ENCODE measurements at places on chromosomes 4 and X.
A peak's percentile ranks its signal among the peaks of the same experiment; 100 is the strongest.

DNA sequence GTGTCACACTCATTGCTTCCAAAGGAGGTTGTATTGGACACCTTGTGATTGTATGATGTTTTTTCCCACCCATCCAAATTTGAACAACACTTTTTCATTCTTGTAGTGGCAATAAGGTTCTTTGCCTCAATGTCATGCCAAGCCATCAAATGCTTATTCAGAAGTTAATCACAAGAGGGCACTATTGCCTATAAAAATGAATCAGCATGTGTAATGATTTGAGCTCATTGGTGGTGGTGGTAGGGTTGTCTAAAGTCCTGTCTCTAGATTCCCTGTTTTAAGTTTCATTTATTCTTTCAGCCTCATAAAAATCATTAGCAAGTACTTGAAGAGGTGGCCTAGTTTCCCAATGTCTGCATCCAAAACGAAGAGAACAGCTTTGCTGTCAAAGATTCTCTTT is 37.0 kb downstream of the IRS4 start:
- peak; percentile 36 for DNase-seq

DNA sequence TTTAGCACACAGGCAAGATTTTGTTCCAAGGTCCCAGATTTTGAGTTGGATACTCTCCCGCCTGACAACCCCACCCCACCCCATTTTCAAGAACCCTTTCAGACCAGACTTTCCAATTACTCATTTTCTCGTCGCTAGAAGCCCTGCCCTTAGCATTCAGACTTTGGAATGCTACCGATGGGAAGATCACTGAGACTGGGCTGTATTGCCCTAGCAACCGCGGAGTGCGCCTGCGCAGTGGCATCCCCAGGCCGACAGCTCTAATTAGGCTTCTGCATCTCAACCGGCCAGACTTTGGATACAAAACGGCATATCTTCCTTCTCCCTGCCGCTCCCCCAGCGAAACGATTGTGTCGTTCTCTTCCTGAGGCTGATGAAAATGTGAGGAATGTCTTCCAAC is 3.4 kb downstream of the MAGEE2 start:
- no peak for DNase-seq

DNA sequence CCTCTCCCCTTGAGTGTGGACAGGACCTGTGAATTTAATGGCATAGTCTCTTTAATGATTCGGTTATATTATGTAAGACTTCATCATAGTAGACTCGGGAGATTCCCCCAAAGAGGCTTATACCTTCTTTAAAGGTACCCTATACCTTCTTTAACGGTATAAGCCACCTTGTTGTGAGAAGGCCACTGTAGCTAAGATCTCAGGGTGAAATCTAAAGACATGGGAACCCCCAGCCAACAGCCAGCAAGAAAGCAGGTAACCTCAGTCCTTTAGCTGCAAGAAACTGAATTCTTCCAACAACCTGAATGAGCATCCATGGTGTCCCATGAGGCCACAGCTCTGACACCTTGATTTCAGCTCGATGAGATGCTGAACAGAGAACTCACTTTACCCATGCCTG is 931 bp downstream of the DDX60 start:
- DNase-seq = no peak

GRCh38 chrX:125108921-125109320 is 210.8 kb upstream of the TEX13C start:
- DNase-seq = no peak

Measured in AG08395 (cell line).